ENCODE measurements at places on chromosomes 4 and X. TPM values are rescaled to one million over a fixed set of nuclear protein-coding genes. Genes with fewer than 3 reads are reported as not detected.

- H3K36me3 ChIP-seq, result no peaks in the 10 kb centered on the region
- no peak for DNase-seq
- H3K27me3 ChIP-seq, result no peaks in the 10 kb centered on the region
- H3K4me3 ChIP-seq, result peak overlapping the region; percentile 81
Observed at GRCh38 chr4:11471046-11471441, 42.4 kb upstream of the HS3ST1 start.

DNA sequence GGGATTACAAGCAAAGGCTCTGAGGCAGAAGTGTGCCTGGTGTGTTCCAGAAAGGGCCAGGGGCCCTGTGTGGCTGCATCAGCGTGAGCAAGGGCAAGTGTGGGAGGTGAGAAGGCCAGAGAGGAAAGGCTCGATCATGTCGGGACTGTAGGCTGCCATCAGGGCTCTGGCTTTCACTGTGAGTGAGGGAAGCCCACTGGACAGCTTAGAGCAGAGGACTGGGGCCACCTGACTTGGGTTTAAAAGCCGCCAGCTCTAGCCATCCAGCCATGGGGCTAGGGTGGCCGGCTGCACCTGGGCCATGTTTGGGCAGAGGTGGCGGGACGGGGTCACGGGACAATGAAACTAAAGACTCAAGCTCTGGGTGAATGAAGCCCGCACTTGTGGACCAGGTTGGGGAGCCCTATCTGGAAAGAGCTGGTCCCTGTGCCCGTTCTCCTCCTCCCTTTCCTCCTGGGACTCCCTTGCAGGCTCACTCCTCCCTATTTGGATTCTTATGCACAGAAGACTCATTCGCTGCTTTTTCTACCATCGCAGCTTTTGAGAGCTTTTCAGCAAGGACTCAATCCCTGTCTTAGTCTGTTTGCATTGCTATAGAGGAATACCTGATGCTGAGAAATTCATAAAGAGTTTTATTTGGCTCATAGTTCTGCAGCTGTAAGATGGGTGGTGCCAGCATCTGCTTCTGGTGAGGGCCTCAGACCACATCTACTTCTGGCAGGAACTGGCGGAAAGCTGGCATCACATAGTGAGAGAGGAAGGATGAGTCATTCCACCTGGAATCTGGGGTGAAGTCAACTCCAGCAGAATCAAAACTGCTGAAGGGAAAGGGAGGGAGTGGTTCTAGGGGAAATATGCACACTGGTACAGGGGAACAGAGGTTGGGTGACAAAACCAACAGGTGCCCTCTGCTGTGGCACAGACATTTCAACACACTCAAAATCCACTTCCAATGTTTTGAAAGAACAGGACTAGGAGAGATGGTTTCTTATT is 15.3 kb downstream of the CTAG1B start:
- H3K4me3 ChIP-seq, result no peak overlapping the region
- H3K36me3 ChIP-seq, result no peaks in the 10 kb centered on the region
- H3K27me3 ChIP-seq, result no peaks in the 10 kb centered on the region
- no peaks in the 10 kb centered on the region for H3K4me1 ChIP-seq
- no peak overlapping the region for H3K27ac ChIP-seq

DNA sequence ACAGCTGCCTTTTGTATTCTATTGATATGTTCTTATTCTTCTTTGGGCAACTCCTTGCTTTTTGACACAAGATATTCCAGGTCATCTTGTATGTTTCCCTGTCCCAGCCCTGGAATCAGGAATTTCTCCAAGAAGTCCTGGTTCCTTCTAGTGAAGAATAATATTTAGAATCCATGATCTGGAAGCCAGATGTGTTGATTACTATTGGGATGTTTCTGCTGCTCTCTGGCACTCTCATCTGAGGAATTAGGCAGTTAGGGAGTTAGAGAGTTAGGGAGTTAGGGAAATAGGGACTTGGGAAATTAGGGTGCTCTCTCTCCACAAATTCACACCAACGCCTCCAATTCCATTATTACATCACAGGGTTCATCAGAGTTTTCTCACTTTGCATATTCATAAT is 191.2 kb downstream of the ZNF330 start:
- no peaks in the 10 kb centered on the region for H3K27me3 ChIP-seq
- H3K36me3 ChIP-seq, result no peaks in the 10 kb centered on the region
- no peak overlapping the region for H3K4me3 ChIP-seq
- no peak overlapping the region for H3K27ac ChIP-seq
- no peak for DNase-seq

GRCh38 chr4:15413623-15414019 is 14.2 kb upstream of the C1QTNF7 start:
- peaks cover 85% of the 10 kb centered on the region for H3K4me1 ChIP-seq
- no peaks in the 10 kb centered on the region for H3K36me3 ChIP-seq
- H3K27me3 ChIP-seq, result no peaks in the 10 kb centered on the region
- peak overlapping the region; percentile 63 for H3K27ac ChIP-seq
- no peak for DNase-seq

DNA sequence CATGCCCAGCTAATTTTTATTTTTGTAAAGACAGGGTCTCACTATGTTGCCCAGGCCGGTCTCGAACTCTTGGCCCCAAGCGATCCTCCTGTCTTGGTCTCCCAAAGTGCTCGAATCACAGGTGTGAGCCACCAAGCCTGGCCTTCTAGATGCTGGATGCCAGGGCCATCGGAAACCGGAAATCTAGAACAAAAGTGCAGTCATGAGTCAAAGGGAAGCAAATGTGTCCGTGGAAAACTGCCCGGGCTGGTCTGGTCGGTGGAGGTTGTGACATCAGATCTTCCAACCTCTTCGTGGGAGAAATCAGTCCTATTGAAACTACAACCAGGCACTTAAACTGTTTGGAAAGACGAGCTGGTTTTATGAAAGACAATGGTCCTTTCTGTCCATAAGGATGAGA is 92.3 kb upstream of the SHOX start:
- H3K27ac ChIP-seq, result no peak overlapping the region
- H3K4me3 ChIP-seq, result no peak overlapping the region
- no peak for DNase-seq
- H3K4me1 ChIP-seq, result no peaks in the 10 kb centered on the region

DNA sequence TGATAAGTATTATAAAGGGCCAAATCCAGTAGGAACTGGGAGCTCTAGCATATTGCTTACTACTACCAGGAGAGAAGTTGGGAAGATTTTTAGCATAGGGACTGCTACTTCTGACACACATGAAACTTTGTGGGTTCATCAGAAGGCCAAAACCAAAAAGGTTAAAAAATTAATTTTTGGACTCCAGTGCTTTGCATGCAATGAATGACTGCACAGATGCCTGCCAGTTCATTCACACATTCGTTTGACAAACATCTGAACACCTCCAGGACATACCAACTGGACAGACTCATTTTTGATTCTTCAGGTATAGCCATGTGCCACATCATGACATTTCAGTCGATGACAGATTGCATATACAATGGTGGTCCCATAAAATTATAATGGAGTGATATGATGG is 79.8 kb downstream of the MID1IP1 start:
- H3K4me1 ChIP-seq, result peaks cover 44% of the 10 kb centered on the region
- H3K4me3 ChIP-seq, result no peak overlapping the region
- H3K36me3 ChIP-seq, result no peaks in the 10 kb centered on the region
- H3K27ac ChIP-seq, result peak overlapping the region; percentile 84
- H3K27me3 ChIP-seq, result no peaks in the 10 kb centered on the region

DNA sequence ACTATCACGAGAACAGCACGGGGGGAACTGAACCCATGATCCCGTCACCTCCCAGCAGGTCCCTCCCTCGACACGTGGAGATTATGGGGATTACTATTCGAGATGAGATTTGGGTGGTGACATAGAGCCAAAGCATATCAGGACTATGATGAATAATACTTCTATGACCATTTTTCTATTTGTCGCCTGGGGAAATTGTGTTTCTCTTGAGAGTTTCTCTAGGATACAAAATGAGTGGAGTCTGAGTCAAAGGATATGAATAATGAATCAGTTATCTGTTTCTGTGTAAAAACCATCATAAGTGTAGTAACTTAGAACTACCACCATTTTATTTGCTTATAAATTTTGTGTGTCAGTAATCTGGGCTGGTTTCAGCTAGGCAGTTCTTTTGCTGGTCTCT is 533.0 kb upstream of the ARX start:
- H3K4me1 ChIP-seq, result no peaks in the 10 kb centered on the region
- no peaks in the 10 kb centered on the region for H3K36me3 ChIP-seq
- H3K27me3 ChIP-seq, result no peaks in the 10 kb centered on the region

- no peaks in the 10 kb centered on the region for H3K36me3 ChIP-seq
- no peaks in the 10 kb centered on the region for H3K27me3 ChIP-seq
- no peak overlapping the region for H3K4me3 ChIP-seq
- H3K27ac ChIP-seq, result no peak overlapping the region
Observed at GRCh38 chr4:95825546-95825945, 14.3 kb upstream of the PDHA2 start.

DNA sequence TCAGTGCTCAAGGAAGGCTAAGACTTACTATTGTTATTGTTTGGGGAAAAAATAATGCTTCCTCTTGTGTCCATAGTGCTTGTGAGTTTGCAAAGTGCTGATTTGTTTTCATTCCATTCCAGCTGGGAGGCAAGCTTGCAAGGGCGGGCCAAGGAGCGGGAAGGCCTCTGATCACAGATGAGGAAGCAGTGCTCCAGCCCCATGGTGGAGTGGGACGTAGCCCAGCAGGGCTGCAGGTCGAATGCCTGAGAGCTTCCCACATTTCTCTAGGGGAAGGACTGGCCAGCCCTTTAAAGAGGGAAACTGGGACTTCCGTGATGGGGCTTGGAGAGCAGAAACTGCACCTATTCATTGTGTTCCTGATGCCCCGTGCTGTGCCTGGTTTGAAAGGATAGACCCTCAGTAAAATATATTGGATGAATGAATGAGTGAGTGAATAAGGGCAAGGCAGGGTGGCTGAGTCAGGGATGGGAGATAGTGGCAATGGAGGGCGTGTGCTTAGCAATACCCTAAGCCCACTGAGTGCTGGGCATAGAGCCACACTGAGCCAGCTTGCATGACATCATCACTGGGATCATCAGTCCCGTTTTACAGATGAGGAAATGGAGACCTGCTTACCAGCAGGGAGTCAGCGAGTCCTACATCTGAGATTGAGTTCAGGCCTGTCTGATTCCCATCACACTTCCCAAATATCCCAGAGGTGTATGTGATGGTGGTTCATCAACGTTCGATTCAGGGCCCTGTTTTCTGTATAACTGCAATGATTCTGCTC is 17.9 kb upstream of the NSG1 start:
- H3K27ac ChIP-seq, result no peak overlapping the region
- H3K36me3 ChIP-seq, result no peaks in the 10 kb centered on the region
- DNase-seq, result no peak
- H3K4me3 ChIP-seq, result no peak overlapping the region

ZNF630 gene
- total RNA-seq, result not detected
